Left cardiac atrium (tissue), 4 donors: ENCODE measurements at places on chromosomes 4 and X.

GRCh38 chrX:16587836-16588235 lies 62.1 kb upstream of the S100G start:
- DNase-seq, result no peak

GRCh38 chr4:60039908-60040307 lies 1160.2 kb upstream of the ADGRL3 start:
- DNase-seq, result no peak

DNA sequence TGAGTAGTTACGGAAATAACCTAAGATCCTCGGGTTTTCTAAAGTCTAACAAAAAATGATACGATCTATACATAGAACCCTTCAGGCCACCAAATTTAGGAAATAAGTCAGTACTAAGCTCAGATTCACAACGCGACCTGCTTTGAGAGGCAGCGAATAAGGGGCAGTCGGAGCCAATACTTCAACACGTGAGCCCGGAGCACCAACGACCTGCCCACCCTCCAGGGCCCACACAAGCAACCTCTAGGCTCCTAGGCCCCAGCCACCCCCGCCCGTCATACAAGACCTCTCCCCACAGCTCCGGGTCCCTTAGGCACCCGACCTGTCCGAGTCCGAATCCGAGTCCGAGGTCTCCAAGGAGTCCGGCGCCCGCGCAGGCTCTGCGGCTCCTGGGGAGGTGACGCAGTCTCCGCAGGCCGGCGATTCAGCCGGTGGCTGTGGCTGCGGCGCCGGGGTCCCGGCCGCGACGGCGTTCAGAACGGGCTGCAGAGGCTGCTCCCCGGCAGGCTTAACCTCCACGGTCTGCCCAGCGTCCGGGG lies 580 bp downstream of the NAF1 start:
- DNase-seq, result peak; percentile 55

- DNase-seq, result no peak
These were observed 44.5 kb downstream of the TRIM2 start for GRCh38 chr4:153248641-153249198.

DNA sequence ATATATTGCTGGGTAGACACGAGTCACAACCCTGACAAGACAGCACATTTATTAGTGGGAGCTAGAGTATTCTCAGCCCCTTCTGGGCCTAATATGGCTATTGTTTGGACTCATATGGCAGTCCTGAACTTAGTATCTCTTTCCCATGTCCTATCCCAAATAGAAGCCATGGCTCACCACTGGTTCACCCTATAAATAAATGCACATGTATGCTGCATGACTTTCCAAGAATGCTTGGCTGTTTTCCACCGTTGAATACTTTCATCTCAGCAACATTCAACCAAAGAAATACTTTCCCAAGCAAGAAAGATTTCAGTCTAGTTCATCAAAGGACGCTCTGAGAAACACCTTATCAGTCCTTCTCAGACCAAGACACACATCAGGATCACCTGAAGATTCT lies 36.7 kb downstream of the SMPX start:
- no peak for DNase-seq

DNA sequence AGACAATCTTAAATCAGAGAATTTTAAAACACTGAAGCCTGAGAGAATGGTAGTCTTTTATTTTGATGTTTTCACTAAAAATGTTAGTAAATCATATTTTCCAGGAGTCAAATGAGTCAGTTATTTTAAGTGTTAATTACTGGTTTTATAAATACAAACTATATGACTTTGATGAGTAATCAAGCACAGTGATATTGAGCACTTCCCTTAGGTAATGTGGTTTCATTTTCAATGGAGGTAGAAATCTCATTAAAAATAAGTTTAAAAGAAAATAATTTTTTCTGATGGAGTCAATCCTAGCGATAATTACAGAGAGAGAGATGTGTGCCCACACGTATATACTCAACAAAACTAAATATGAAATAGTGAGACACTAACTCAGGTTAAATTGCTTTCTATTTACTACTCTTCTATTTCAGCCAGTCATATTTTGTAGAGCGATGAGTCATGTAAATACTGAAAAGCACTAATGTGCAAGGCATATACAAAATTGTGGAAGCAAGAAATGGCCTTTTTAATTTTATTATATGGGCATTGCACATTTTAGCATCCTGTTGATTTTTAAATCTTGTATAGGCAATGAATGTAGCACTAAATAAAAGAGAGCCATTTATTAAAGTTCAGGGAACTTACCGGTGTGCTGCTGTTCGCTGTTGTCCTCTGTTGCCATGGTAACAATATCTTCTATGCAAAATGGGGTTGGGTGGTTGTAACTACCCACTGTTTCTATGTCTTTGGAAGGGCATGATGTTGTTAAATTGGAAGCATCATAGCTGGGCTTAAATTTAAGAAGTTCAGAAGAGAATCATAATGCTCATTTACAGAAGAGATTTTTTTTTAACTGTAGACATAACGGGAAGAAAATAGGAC lies 513.7 kb downstream of the TLL1 start:
- DNase-seq, result no peak

- DNase-seq, result no peak
These were observed 1.6 kb upstream of the SLC10A4 start for GRCh38 chr4:48481581-48481980.

DNA sequence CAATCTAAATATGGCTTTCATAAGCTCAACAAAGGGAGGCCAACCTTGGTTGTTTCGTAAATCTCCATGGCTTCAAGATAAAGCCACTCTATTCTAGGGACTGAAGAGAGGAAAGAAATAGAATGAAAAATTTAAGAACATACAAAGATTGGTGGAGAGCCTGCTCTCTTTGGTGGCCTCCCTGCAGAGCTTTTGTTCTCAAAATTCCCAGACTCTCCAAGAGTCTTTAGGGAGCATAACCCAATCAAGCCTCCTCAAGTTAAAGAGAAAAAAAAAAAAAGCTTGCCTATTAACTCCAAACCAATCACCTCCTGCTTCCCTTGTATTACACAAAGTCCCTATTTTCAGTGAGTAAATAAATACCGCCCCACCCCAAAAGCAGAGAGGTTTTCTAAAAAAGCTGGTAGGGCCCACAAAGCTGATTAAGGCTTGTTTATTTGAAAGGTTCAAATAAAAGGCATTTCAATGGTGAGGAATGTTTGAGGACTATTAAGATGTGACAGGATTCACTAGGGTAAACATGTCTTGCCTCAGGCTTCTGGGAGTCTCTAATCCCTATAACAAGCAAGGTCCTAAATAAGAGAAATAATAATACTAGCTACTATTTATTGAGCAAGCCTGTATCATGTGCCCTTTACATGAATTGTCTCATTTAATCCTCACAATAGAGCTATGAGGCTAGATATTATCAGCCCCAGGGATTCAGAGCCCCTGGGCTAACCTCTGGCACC lies 71.6 kb downstream of the GPC3 start:
- DNase-seq, result no peak

DNA sequence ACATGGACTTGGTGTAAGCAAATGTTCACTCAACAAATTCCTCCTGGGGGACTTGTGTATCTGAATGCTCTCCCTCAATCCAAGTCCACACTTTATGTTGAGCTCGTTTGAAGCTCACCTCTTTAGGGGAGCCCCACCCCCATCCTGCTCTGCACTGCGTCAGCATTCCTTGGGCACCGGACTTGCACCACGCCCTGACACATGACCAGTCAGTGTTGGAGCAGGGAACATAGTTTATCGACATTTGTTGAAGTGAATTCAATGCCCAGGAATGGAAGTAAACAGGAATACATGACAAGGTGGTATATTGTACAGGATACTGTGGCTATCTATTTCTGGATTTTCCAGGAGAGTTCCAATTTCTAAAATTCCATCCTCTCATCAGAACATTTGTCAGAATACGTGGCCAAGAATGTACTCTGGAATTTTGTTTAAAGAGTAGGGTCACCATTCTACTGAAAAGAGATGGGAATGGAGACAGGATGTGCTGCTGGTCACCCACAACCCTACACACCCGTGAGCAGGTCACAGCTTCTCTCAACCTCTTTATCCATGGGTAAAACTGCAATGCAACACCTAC lies 60.0 kb upstream of the LNX1 start:
- peak; percentile 35 for DNase-seq

DNA sequence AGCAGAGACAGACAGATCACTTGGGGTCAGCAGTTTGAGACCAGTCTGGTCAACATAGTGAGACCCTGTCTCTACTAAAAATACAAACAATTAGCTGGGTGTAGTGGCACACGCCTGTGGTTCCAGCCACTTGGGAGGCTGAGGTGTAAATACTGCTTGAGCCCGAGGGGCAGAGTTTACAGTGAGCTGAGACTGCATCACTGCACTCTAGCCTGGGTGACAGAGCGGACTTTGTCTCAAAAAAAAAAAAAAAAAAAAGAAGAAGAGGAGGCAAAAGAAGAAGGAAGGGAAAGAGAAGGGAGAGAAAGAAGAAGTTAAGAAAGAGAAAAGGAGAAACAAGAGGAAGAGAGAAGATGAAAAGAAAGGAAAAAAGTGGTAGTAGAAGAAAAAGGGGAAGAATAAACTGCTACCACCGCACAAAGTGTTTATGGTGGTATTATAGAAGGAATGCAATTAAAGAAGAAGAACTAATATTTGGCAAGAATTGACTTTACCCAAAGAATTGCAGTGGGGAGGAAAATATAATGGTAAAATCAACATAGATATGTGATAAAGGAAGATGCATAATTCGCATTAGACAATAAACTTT lies 19.6 kb upstream of the NSUN7 start:
- no peak for DNase-seq

DNA sequence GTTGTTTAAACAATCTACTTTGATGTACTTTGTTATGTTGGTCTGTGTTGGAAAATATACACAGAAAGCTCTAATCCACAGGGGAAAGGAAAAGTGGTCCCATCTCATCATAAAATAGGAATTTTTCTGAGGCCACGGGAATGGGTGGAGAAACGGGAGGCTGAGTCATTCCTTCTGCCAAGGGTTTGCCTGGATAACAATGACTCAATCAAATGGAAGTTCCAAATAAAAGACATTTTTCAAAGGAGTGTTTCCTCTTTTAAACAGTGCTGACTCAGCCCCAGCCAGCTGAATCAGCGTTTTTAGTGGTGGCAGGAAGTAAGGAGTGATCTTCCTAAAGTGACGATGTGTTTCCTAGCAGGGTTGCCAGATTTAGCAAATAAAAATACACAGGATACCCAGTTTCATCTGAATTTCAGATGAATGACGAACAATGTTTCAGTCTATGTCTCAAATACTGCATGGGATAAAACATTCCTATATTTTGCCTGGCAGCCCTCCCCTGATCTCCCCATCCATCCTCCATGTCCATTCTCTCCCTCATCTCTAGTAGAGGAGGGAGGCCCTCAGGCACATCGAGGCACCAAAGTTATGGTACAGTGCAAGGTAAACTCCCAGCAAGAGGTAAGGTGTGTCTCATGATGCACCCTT lies 345.4 kb upstream of the GATB start:
- peak; percentile 83 for DNase-seq

- no peak for DNase-seq
These were observed 138.8 kb downstream of the CPZ start for GRCh38 chr4:8731364-8731763.

- no peak for DNase-seq
These were observed 419.6 kb upstream of the RASGEF1B start for GRCh38 chr4:81891005-81891996.

DNA sequence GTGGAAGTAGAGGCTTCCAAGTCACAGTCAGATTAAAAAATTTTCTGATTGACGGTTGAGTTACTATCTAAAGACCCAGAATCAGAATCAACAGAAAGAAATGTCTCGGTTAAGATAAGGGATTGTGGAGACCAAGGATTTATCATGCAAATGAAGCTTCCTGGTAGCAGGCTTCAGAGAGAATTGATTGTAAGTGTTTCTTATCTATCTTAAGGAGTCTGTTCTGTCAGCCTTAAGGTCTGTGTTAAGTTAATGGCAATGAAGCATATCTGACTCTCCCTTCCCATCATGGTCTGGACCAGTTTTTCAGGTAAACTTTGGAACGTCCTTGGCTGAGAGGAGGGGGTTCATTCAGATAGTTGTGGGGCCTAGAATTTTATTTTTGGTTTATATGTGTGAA lies 780.2 kb downstream of the FAM133A start:
- DNase-seq, result no peak

DNA sequence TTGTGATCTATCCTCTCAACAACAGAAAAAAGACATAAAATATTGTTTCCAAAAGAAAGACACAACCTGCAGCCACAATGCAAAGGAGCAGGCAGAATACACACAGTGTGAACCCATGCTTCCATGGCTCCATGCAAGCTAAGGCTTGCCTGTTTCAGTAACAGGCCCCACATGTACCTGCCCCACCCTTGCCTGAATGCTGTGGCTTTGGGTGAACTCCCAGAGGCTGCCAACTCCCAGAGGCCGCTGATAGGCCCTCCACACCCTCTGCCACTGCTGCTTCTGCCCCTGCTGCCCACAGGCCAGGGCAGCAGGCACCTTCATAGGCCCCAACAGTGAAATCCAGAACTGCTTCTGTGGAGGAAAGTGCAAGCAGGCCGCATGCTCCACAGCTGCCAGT lies 313.9 kb downstream of the CHIC1 start:
- no peak for DNase-seq

DNA sequence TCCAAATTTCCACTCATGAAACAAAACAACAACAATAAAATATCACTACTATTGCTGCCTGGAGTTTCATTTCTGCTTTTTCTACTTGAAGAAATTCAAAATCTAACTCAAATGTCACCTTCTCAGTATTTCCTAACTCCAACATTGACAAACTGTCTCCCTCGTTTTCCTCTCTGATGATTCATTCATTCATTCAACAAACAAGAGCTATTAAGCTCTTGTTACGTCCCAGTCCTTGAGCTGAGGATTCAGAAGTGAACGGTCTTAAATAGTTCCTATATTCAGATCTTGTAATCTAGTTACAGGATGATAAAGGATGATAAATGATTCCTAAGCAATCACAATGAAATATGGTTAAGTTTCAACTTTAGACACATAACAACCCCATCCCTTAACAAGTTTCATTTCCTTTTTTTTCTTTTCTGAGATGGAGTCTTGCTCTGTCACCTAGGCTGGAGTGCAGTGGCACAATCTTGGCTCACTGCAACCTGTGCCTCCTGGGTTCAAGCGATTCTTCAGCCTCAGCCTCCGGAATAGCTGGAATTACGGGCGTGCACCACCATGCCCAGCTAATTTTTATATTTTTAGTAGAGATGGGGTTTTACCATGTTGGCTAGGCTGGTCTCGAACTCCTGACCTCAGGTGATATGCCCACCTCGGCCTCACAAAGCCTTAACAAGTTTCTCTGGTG lies 1.7 kb downstream of the SLC9B2 start:
- DNase-seq, result no peak

GRCh38 chrX:110143454-110144210 lies 140.7 kb downstream of the TMEM164 start:
- no peak for DNase-seq

DNA sequence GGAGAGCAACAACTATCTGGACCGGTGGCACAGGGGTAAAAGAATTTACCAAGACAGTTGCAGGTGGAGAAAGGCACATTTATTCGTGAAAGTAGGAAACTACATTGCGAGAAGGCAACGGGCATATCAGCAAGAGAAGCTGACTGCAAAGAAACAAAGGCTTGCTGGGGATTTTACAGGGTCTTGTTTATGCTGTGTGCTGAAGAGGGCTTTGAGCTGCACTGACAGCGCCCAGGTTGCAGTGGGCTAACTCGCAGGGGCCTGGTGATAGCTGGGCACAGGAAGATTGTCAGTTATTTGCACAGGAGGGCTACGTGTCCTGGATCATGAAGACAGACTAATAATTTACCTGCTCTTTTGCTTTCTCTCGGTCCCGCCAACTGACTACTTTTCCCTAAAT lies 10.7 kb downstream of the TLR3 start:
- no peak for DNase-seq

GRCh38 chr4:139154952-139155557 lies 22.0 kb downstream of the ELF2 start:
- no peak for DNase-seq

- DNase-seq, result no peak
These were observed 28.9 kb upstream of the PRPS1 start for GRCh38 chrX:107599450-107599861.

- DNase-seq, result no peak
These were observed 47.7 kb downstream of the HPGD start for GRCh38 chr4:174474457-174475075.
